ENCODE measurements at places on chromosomes 2 and 18.

DNA sequence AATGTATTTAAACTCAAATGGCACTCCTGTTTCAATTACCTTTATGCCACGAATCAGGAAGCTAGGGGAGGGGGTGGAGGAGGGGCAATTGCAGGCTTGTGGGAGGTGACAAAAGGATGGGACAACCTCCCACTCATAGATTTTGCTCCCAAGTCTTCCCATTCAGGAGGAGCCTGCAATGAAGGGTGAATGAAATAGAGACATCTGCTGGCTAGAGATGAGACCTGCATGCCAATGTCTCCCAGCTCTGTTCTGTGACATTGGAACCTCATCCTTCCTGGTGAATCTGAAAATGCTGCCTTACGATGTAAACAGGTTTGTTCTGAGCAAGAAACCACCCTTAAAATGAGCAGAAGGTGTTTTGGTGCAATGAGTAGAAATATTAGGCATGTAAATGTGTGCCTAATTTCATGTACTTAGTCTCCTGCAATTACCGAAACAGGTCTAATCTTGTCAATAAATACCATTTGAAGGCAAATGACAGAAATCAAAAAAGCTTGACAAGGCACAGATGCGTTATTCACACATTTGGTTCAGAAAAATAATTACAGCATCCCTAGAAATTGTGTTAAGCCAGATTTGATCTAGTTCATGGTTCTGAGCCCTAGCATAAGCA is 2.7 kb upstream of the PID1 start:
- no peak for DNase-seq

DNA sequence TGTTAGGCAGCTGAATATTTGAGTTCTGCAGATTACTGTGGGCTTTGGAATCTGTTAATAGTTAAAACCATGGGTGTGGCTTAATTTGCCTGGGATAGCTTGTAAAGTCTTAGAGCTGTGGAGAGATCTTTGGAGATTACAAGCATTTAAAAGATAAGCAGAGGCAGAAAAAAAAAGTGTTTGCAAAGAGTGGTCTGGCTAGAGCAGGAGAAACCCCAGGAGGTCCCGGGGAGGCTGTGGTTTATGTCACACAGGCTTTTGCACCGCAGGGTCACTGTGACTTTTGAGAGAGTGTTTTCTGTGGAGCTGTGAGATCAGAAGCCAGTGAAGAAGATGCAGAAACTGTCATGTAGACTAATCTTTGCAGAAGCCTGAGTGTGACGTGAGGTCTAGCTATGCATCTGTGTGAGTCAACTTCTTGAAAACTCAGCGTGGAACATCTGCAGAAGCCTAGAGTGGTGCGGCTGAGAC is 49.0 kb downstream of the SETBP1 start:
- DNase-seq: no peak

GRCh38 chr2:197268786-197269584 is 41.6 kb downstream of the ANKRD44 start:
- DNase-seq: no peak

DNA sequence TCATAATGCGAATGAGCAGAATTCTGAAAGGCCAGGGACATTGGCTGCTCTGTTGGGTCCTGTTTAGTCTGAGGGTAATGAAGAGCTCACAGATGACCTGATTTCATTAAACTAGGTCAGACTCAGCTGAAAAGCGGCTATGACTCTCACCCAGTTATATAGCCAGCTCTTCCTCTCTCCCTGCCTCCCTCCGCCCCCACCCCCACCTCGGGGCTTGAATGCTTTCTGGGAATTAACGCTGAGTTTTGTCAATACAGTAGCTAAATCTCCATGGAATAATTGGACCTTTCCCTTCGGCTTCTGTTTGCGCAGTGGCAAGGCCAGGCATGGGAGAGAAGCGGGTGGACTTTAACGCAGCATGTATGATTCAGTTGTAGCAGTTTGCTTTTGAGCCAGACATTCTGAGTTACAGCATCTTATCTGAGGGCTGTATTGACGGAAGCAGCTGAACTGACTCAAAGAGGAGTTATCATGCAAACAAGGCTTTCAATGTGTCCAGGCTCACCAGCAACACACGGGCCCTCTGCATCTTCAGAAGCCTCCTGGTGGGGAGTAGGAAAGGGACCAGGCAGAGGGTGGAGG is 110.6 kb downstream of the MYCN start:
- no peak for DNase-seq

- no peak for DNase-seq
Measured at GRCh38 chr2:241255542-241256167, 59.8 kb downstream of the HDLBP start.

GRCh38 chr2:3432067-3432466 is 52.6 kb downstream of the TRAPPC12 start:
- no peak for DNase-seq

DNA sequence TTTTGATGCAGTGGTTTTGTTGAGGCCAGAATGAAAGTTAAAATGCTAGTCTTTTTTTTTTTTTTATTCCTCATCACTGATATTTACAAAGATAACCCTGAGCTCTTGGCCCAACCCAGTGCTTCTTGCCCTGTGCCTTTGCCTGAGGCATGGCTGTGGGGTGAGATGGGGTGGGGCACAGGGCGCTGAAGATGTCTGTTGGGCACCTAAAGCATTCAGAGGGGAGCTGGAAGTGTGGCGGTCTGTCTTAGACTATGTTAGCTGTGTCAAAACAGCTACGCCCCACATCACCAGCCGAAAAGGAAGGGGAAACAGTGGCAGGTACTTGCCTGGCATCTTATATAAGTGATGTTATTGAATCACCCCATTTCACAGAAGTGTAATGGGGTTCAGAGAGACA is 20.7 kb downstream of the TOGARAM2 start:
- DNase-seq: no peak

- DNase-seq: no peak
Measured at GRCh38 chr18:44594799-44595467, 85.8 kb upstream of the SETBP1 start.
